A549 treated with dexamethasone at 1 μM for 4 hours (cell line): ENCODE measurements at places on chromosomes 6 and 20. TPM values are rescaled to one million over a fixed set of nuclear protein-coding genes. Genes with fewer than 3 reads are reported as not detected.

PKIB gene
- total RNA-seq: 0.38 to 0.74 TPM (median 0.62 TPM) in 5 replicates

ZNF165 gene
- total RNA-seq: 0.73 to 0.88 TPM (median 0.81 TPM) in 5 replicates

HTR1B gene
- 0.14 to 0.32 TPM (median 0.14 TPM) in 5 replicates for total RNA-seq

SLC22A2 gene
- 0.04 to 0.15 TPM (median 0.06 TPM) in 3 of 5 replicates, not detected in the others for total RNA-seq

TAF4 gene
- 17.0 to 27.1 TPM (median 23.4 TPM) in 5 replicates for total RNA-seq

CD109 gene
- total RNA-seq: 45.8 to 84.9 TPM (median 72.8 TPM) in 5 replicates

GABRR2 gene
- total RNA-seq: 0.05 to 0.07 TPM in 2 of 5 replicates, not detected in the others

KIAA1755 gene
- total RNA-seq: 0.13 to 0.26 TPM (median 0.18 TPM) in 5 replicates

PRR18 gene
- total RNA-seq: 0.07 to 0.29 TPM (median 0.11 TPM) in 5 replicates
